ENCODE measurements at places on chromosomes 3 and 15. TPM values are rescaled to one million over a fixed set of nuclear protein-coding genes. Genes with fewer than 3 reads are reported as not detected.

The GUCA1C gene
- not detected for total RNA-seq

DNA sequence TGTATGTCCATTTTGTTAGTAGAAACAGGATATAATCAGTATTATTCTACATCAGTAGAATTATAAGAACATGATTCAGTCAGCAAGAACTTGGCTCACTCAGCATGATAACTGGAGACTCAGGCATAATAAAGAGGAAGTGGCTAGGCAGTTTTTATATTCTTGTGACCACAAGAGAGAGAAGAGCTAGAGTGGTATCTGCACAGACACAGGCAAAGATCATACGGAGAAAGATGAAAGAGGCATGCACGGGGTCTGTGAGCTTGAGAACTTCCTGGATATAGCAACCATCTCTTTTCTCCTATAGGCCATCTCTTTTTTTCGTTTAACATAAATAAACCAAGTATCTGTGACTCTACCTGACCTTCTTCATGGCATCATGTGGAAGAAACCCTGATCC is 46.8 kb downstream of the MYO5A start:
- H3K27ac ChIP-seq, result peak overlapping the region; percentile 40
- H3K4me3 ChIP-seq, result peak overlapping the region; percentile 42
- H3K36me3 ChIP-seq, result no peaks in the 10 kb centered on the region
- H3K27me3 ChIP-seq, result no peaks in the 10 kb centered on the region

- DNase-seq, result no peak
- peaks cover 73% of the 10 kb centered on the region for H3K36me3 ChIP-seq
- H3K27ac ChIP-seq, result peak overlapping the region; percentile 95
- H3K27me3 ChIP-seq, result peaks cover 4% of the 10 kb centered on the region
Measured at GRCh38 chr3:52277972-52278509, 408 bp downstream of the WDR82 start.

The LTF gene
- not detected for total RNA-seq

DNA sequence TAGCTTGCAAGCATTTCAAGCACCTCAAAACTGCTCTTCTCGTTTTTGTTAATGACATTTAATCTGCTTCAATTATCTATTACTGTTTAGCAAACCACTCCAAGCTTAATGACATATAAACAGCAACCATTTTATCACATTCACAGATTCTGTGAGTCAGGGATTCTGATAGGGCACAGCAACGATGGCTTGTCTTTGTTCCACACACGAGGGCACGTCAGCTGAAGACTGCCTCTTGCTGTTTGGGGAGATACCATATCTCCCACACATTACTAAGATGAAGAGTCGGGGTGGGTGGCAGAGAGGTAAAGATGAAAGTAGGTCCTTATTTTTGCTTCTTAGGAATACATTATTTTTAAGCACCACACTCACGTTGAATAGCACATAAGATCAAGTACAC is 19.3 kb downstream of the CPOX start:
- H3K27ac ChIP-seq, result peak overlapping the region; percentile 25
- H3K36me3 ChIP-seq, result peaks cover 37% of the 10 kb centered on the region
- H3K27me3 ChIP-seq, result no peaks in the 10 kb centered on the region
- H3K4me3 ChIP-seq, result no peak overlapping the region
- peaks cover 36% of the 10 kb centered on the region for H3K4me1 ChIP-seq
- no peak for DNase-seq

The KCNAB1 gene
- not detected for total RNA-seq

- H3K4me3 ChIP-seq, result no peak overlapping the region
- DNase-seq, result no peak
- no peaks in the 10 kb centered on the region for H3K27me3 ChIP-seq
- H3K36me3 ChIP-seq, result peaks cover 13% of the 10 kb centered on the region
Measured at GRCh38 chr15:60534051-60534450, 55.1 kb upstream of the ICE2 start.

GRCh38 chr15:43239732-43240491 is 19.1 kb upstream of the EPB42 start:
- no peaks in the 10 kb centered on the region for H3K36me3 ChIP-seq
- DNase-seq, result peak; percentile 11
- H3K4me3 ChIP-seq, result no peak overlapping the region
- H3K4me1 ChIP-seq, result peaks cover 16% of the 10 kb centered on the region
- peak overlapping the region; percentile 25 for H3K27ac ChIP-seq
- H3K27me3 ChIP-seq, result peaks cover 3% of the 10 kb centered on the region

The SRGAP3 gene
- total RNA-seq, result 1.3 TPM

DNA sequence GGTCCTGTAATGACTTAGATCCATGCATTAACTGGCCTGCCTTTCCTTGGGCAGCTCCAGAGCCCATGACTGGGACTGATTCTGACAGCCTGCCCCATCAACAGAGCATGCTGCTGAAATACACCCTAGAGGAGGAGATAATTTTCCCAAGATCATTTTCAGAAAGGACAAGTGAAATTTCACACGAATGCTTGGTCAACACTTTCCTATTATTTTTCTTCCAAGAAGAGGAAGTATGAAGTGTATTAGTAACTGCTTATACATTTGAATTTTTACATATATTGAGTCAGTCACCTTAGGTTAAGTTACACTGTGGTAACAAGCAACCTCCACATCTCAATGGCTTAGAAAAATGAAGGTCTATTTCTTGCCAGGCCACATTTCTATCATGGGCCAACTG is 9.7 kb upstream of the NMNAT3 start:
- no peak for DNase-seq
- peaks cover 7% of the 10 kb centered on the region for H3K27me3 ChIP-seq
- H3K4me1 ChIP-seq, result no peaks in the 10 kb centered on the region
- H3K36me3 ChIP-seq, result no peaks in the 10 kb centered on the region
- no peak overlapping the region for H3K27ac ChIP-seq
- no peak overlapping the region for H3K4me3 ChIP-seq

GRCh38 chr3:14398797-14399106 is 3.7 kb upstream of the SLC6A6 start:
- H3K4me3 ChIP-seq, result no peak overlapping the region
- H3K4me1 ChIP-seq, result peaks cover 16% of the 10 kb centered on the region
- no peak overlapping the region for H3K27ac ChIP-seq

DNA sequence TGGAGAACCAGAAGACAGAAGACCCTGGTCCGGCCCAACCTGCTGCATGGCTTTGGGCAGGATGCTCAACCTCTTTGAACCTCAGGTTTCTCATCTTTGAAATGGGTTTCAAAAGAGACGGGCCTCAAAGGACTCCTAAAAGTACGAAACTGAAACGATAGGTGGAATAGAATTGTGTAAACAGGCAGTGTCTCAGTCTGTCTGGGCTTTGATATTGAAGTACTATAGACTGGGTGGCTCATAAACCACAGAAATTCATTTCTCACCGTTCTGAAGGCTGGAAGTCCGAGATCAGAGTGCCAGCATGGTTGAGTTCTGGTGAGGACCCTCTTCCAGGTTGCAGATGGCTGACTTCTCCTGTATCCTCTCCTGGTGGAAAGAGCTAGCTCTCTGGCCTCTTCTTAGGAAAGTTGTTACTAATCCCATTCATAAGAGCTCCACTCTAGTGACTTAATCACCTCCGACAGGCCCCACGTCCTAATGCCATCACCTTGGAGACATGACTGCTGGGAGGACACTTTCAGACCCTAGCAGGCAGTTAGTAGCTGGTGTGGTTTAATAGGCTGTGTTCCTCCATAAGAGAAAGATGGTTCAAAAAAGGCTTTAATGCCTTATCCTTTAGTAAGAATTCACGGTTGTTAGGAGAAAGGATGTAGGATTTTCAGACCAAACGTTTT is 35.7 kb downstream of the SSUH2 start:
- DNase-seq, result no peak
- no peak overlapping the region for H3K4me3 ChIP-seq
- no peaks in the 10 kb centered on the region for H3K36me3 ChIP-seq
- H3K27ac ChIP-seq, result no peak overlapping the region
- no peaks in the 10 kb centered on the region for H3K4me1 ChIP-seq

The MUC13 gene
- not detected for total RNA-seq

The MYZAP gene
- not detected for total RNA-seq

DNA sequence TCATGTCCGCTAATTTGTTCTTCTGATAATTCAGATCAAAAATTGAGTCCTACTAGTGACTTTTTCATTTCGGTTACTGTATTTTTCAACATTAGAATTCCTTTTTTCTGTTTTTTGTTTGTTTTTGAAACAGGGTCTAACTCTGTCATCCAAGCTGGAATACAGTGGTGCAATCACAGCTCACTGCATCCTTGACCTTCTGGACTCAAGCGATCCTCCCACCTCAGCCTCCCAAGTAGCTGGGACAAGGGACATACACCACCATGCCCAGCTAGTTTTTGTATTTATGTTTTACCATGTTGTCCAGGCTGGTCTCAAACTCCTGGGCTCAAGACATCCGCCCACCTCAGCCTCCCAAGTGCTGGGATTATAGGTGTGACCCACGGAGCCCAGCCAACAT is 8.0 kb upstream of the INO80 start:
- no peaks in the 10 kb centered on the region for H3K36me3 ChIP-seq
- H3K4me3 ChIP-seq, result no peak overlapping the region
- H3K27ac ChIP-seq, result no peak overlapping the region
- H3K4me1 ChIP-seq, result no peaks in the 10 kb centered on the region
- DNase-seq, result no peak

DNA sequence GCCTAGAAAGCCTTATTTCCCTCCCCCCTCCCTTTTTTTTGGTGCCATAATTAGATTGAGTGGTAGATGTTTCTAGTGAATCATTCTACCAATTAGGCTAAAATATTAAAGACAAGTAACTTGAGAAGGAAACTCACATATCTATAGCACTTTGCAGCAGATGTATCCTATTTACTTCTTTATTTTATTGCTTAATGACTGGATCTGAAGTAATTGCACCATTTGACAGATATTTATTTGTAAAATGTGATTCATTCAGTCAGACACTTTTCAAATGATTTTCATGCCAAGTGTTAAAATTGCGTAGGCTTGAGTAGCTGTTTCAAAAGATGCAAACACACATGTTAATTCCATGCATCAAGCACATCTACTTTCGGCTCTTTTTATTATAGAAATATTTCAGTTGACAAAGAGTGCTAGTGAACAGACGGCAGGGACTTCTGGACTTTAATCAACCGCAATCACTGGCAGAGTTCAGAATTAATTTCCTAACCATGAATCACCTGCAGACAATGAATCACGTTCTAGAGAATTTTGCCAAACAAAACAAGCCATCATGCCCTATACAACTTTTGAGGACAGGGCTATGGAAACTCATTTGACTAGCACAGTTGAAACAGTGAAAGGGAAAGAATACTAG is 636.8 kb downstream of the MECOM start:
- H3K4me3 ChIP-seq, result no peak overlapping the region
- no peaks in the 10 kb centered on the region for H3K36me3 ChIP-seq
- DNase-seq, result no peak
- no peaks in the 10 kb centered on the region for H3K27me3 ChIP-seq

The NAA80 gene
- 16.7 TPM for total RNA-seq

- peaks cover 36% of the 10 kb centered on the region for H3K4me1 ChIP-seq
- DNase-seq, result peak; percentile 47
- H3K36me3 ChIP-seq, result no peaks in the 10 kb centered on the region
- no peak overlapping the region for H3K27ac ChIP-seq
Measured at GRCh38 chr15:73927003-73927475, 777 bp downstream of the LOXL1 start.

- H3K4me1 ChIP-seq, result no peaks in the 10 kb centered on the region
- peaks cover 24% of the 10 kb centered on the region for H3K36me3 ChIP-seq
- no peaks in the 10 kb centered on the region for H3K27me3 ChIP-seq
- DNase-seq, result no peak
Measured at GRCh38 chr15:41530363-41530956, 13.6 kb downstream of the RPAP1 start.

DNA sequence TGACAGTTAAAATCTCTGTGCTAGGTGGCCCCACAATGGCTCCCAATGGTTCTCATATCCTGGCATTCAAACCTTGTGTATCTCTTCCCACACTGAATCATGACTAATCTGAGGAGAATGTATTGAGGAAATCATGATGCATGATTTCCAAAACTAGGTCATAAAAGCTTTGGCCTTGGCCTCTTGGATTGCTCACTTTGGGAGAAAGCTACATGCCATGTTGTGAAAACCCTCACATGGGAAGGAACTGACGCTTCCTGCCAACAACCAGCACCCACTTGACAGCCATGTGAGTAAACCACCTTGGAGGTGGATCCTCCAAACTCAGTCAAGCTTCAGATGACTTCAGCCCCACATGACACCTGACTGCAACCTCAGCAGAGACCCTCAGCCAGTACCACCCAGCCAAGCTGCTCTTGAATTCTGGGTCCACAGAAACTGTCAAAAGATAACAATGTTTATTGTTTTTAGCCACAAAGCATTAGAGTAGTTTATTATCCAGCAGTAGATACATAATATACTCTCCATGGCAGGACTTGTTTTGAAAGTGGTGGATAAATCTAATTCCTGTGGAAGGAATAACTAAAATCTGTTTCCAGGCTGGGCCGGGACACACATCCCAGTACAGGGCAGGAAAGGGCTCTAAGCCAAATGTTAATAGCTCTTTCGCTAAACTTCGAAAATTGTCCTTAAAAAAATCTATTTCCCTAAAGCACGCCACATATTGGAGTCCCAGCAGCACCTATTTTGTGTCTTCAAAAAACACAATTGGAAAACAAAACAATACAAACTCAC is 1.0 kb upstream of the ZNF620 start:
- peaks cover 25% of the 10 kb centered on the region for H3K4me1 ChIP-seq
- H3K4me3 ChIP-seq, result peak overlapping the region; percentile 94
- H3K27ac ChIP-seq, result peak overlapping the region; percentile 10
- no peak for DNase-seq
- peaks cover 16% of the 10 kb centered on the region for H3K36me3 ChIP-seq

GRCh38 chr3:24678021-24678420 is 183.4 kb upstream of the THRB start:
- H3K27ac ChIP-seq, result peak overlapping the region; percentile 6
- H3K36me3 ChIP-seq, result no peaks in the 10 kb centered on the region
- H3K27me3 ChIP-seq, result peaks cover 52% of the 10 kb centered on the region
- peak overlapping the region; percentile 23 for H3K4me3 ChIP-seq

- DNase-seq, result peak; percentile 22
- H3K27ac ChIP-seq, result peak overlapping the region; percentile 34
- peaks cover 78% of the 10 kb centered on the region for H3K4me1 ChIP-seq
- H3K36me3 ChIP-seq, result peaks cover 10% of the 10 kb centered on the region
- H3K27me3 ChIP-seq, result peaks cover 3% of the 10 kb centered on the region
- H3K4me3 ChIP-seq, result peak overlapping the region; percentile 50
Measured at GRCh38 chr3:172102123-172102882, 62.9 kb downstream of the FNDC3B start.

GRCh38 chr3:179091113-179091512 is 19.5 kb upstream of the ZMAT3 start:
- no peak overlapping the region for H3K27ac ChIP-seq
- no peaks in the 10 kb centered on the region for H3K36me3 ChIP-seq
- DNase-seq, result no peak
- H3K4me3 ChIP-seq, result no peak overlapping the region

GRCh38 chr3:186216900-186217819 is 108.3 kb upstream of the ETV5 start:
- no peak overlapping the region for H3K27ac ChIP-seq
- peaks cover 10% of the 10 kb centered on the region for H3K27me3 ChIP-seq
- no peak overlapping the region for H3K4me3 ChIP-seq

- peak; percentile 89 for DNase-seq
- peaks cover 5% of the 10 kb centered on the region for H3K27me3 ChIP-seq
- peaks cover 15% of the 10 kb centered on the region for H3K36me3 ChIP-seq
- peaks cover 37% of the 10 kb centered on the region for H3K4me1 ChIP-seq
Measured at GRCh38 chr3:129428376-129429079, at the start of gene EFCAB12. EFCAB12 (minus strand) TSS chr3:129428636; CDS start chr3:129428488, 148 bp downstream.

GRCh38 chr3:43765521-43765971 is 74.8 kb downstream of the ABHD5 start:
- H3K36me3 ChIP-seq, result no peaks in the 10 kb centered on the region
- peaks cover 15% of the 10 kb centered on the region for H3K4me1 ChIP-seq
- peaks cover 5% of the 10 kb centered on the region for H3K27me3 ChIP-seq
- H3K4me3 ChIP-seq, result no peak overlapping the region

All from activated naive CD8-positive, alpha-beta T cell treated with anti-CD3 and anti-CD28 coated beads for 36 hours (primary cell).